ENCODE measurements at places on chromosomes 4 and X.

DNA sequence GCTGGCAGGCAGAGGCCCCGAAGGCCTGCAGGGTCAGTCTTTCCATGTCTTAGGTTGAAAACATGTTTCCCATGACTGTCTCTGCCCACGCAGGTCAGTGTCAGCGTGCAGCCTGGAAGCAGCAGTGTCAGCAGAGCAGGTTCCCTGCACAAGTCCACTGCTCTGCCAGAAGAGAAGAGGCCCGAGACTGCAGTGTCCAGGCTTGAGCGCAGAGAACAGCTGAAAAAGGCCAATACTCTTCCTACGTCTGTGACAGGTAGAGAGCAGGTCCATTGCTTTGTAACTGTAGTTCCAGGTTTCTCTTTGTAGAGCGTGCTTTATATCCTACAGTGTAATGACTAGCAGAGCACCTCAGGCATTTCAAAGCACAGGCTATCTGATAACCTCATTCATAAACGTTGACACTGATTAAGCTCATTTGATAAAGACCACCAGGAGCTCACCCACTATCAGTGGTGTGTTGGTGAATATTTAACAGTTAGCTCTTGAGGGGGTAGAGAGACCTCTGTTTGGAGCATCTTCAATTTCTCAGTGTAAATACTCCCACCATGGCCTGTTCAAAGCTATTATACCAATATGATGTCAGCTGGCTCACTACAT is 63.2 kb downstream of the AASDH start:
- no peak for DNase-seq
- H3K4me3 ChIP-seq = no peak overlapping the region
- no peak overlapping the region for H3K27ac ChIP-seq

DNA sequence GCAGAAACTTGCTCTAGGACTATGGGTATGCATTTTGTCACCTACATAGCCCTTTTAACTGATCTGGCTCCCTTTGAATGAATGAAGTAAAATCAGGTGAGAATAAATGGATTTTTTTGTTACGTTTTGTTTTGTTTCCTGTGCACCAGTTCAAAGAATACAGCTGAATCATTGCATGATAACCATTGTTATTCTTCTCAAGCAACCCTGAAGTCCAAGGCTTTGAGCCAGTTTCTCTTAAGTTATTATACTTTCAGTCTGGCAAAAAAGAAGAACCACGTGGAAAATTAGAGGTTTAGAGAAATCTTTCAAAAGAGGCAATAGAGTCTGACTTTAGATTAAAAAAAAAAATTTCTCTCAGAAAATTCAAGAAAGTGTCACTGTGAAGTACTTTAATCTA is 398.6 kb upstream of the TECRL start:
- no peaks in the 10 kb centered on the region for H3K36me3 ChIP-seq
- no peaks in the 10 kb centered on the region for H3K27me3 ChIP-seq
- DNase-seq = no peak
- H3K4me3 ChIP-seq = no peak overlapping the region
- H3K27ac ChIP-seq = no peak overlapping the region

DNA sequence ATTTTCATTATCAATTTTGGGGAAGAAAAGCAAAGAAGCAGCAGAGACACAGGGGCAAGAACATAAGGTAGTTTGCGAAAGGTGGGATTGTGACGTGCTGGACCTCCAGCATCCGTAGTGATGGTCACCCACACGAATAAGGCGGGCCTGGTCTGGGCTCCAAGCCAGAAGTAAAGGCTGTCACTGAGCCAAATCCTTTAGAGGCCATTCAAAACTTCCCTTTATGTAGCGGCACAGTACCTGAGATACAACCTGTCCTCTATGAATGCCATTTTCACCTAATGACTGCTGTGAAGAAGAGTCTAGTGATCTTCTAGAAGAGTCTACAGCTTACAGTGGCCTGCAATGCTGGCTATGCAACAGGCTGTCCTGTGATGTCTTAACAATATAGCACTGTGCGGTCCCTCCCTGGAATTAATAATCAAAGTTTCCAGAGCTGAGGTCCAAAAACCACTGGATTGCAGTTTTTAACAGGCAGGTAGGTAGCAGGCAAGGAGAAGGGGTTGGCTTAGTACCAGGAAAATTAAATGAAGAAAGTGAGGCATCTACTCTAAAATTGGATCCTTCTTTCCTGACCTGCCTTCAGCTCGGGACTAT is 56.2 kb downstream of the TRIML1 start:
- H3K27me3 ChIP-seq = no peaks in the 10 kb centered on the region
- no peak overlapping the region for H3K27ac ChIP-seq
- no peaks in the 10 kb centered on the region for H3K4me1 ChIP-seq
- no peak for DNase-seq
- H3K4me3 ChIP-seq = no peak overlapping the region

GRCh38 chr4:142278663-142279062 is 567.4 kb downstream of the INPP4B start:
- H3K27me3 ChIP-seq = no peaks in the 10 kb centered on the region
- no peak overlapping the region for H3K27ac ChIP-seq
- DNase-seq = no peak

- H3K27me3 ChIP-seq = no peaks in the 10 kb centered on the region
- H3K4me3 ChIP-seq = no peak overlapping the region
- DNase-seq = no peak
- H3K36me3 ChIP-seq = no peaks in the 10 kb centered on the region
- H3K4me1 ChIP-seq = no peaks in the 10 kb centered on the region
- H3K27ac ChIP-seq = no peak overlapping the region
These were observed 292.1 kb downstream of the PRDM5 start for GRCh38 chr4:120630427-120630826.

- no peak for DNase-seq
- H3K27ac ChIP-seq = no peak overlapping the region
- peaks cover 17% of the 10 kb centered on the region for H3K4me1 ChIP-seq
- no peaks in the 10 kb centered on the region for H3K27me3 ChIP-seq
- H3K36me3 ChIP-seq = no peaks in the 10 kb centered on the region
- H3K4me3 ChIP-seq = no peak overlapping the region
These were observed 87.4 kb downstream of the PDGFC start for GRCh38 chr4:156884183-156884582.

GRCh38 chrX:150849996-150850720 is 48.3 kb downstream of the CD99L2 start:
- no peaks in the 10 kb centered on the region for H3K36me3 ChIP-seq
- DNase-seq = no peak
- no peak overlapping the region for H3K4me3 ChIP-seq
- H3K27ac ChIP-seq = no peak overlapping the region

GRCh38 chrX:48492293-48492910 is 16.4 kb upstream of the PORCN start:
- peak; percentile 57 for DNase-seq
- H3K27me3 ChIP-seq = no peaks in the 10 kb centered on the region
- H3K4me1 ChIP-seq = peaks cover 53% of the 10 kb centered on the region
- peak overlapping the region; percentile 64 for H3K27ac ChIP-seq
- no peak overlapping the region for H3K4me3 ChIP-seq

GRCh38 chr4:17535242-17535641 is 20.3 kb downstream of the CLRN2 start:
- no peaks in the 10 kb centered on the region for H3K27me3 ChIP-seq
- no peak overlapping the region for H3K4me3 ChIP-seq
- no peak overlapping the region for H3K27ac ChIP-seq
- no peaks in the 10 kb centered on the region for H3K4me1 ChIP-seq
- no peak for DNase-seq
- H3K36me3 ChIP-seq = no peaks in the 10 kb centered on the region

DNA sequence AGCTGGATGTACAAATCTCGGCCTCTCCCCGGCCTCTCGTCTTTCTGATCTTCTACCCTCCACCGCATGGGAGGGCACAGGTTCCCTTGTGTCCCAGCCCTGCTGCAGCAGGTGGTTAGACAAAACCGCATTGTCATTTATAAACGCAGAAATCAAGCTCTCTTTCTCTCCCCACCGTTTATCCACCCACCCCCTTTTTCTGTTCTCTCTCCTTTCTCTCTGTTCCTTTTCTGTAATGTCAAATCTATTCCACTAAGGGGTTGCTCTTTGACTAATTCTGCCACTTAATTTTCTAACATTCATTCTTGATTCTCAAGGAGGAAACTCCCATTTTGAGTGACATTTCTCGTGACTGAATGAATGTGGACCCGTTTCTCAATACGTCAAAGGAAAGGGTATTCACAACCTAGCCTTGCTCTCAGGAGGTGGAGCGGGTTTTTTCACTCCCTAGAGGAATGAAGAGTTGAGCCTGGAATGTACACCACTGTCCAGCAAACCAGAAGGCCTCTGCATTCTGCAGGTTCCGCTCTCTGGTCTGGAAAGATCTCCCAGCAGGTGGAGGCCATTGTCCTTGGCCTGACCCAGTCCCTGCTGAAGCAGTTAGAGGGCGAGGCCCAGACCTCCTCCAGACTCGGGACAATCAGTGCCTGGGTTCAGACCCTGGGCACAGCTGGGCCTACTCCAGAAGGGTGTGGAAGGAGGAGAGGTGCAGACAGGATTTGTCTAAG is 70.9 kb upstream of the ENPP6 start:
- H3K4me1 ChIP-seq = no peaks in the 10 kb centered on the region
- no peaks in the 10 kb centered on the region for H3K36me3 ChIP-seq
- no peak overlapping the region for H3K27ac ChIP-seq
- DNase-seq = no peak

DNA sequence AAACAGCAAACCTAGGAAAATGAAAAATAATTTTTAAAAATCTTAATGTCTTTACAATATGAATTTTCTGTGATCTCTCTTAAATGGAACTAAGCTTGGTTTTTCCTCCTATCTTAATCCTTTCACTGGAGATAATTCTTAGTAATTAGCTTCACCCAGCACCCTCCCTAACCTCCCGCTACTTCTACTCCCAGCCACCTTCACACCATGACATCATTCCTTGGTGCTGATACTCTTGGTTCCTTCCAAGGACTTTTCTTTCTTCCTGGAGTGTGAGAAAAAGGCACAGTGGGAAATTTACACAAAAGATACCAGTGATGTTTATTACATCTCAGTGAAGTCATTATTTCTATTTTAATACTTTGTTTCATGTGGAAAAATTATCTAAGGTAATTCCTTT is 163.6 kb upstream of the PLAC1 start:
- H3K4me1 ChIP-seq = 0 out of 2 replicates have a peak, but pooled peaks cover 3% of the 10 kb centered on the region
- H3K27me3 ChIP-seq = no peaks in the 10 kb centered on the region
- no peak overlapping the region for H3K4me3 ChIP-seq
- DNase-seq = no peak
- no peaks in the 10 kb centered on the region for H3K36me3 ChIP-seq

- no peaks in the 10 kb centered on the region for H3K4me1 ChIP-seq
- DNase-seq = no peak
- H3K27ac ChIP-seq = no peak overlapping the region
- no peaks in the 10 kb centered on the region for H3K36me3 ChIP-seq
- H3K27me3 ChIP-seq = no peaks in the 10 kb centered on the region
These were observed 42.0 kb downstream of the IRF2 start for GRCh38 chr4:184432127-184432922.

GRCh38 chrX:51484616-51485015 is 11.8 kb downstream of the NUDT11 start:
- H3K4me1 ChIP-seq = no peaks in the 10 kb centered on the region
- H3K36me3 ChIP-seq = no peaks in the 10 kb centered on the region
- no peaks in the 10 kb centered on the region for H3K27me3 ChIP-seq

- no peak for DNase-seq
- H3K4me3 ChIP-seq = no peak overlapping the region
- H3K36me3 ChIP-seq = no peaks in the 10 kb centered on the region
- no peak overlapping the region for H3K27ac ChIP-seq
- H3K27me3 ChIP-seq = no peaks in the 10 kb centered on the region
- no peaks in the 10 kb centered on the region for H3K4me1 ChIP-seq
These were observed 30.2 kb downstream of the SPINK2 start for GRCh38 chr4:56791316-56791715.

Measured in SJSA1 (cell line).